ENCODE measurements at places on chromosomes 2 and 18.

GRCh38 chr2:37618326-37618725 lies 53.1 kb downstream of the CDC42EP3 start:
- DNase-seq: no peak

DNA sequence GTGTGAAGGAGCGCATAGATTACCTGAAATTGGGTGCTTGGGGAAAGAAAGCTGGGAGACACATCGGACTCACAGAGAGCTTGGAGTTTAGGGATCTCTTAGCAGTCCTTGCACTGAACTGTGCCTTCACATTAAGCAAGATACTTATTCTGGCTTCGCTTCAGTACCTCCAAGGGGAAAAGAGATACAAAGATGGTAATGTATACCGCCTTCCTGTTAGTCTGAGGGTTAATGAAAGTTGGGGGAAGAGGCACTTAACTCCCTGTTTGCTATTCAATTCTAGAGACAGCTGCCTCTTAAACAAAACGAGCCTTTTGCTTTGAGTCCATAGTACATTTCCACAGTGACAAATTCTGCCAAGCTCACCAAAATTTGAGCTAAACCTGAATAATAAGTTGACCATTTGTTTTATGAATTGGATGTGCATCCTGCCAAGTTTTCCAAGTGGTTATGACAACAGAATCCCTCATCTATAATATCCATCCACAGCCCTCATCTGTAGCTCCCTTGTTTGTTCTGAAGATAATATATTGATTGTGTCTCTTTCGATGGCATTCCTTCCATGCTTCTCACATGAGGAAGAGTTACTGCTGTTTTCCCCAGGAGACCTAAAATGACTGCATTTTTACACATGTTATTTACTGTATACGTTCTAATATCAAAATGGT lies 287.1 kb upstream of the ATP5MC3 start:
- DNase-seq: peak; percentile 25

GRCh38 chr2:59528525-59528924 lies 1024.9 kb downstream of the BCL11A start:
- no peak for DNase-seq

DNA sequence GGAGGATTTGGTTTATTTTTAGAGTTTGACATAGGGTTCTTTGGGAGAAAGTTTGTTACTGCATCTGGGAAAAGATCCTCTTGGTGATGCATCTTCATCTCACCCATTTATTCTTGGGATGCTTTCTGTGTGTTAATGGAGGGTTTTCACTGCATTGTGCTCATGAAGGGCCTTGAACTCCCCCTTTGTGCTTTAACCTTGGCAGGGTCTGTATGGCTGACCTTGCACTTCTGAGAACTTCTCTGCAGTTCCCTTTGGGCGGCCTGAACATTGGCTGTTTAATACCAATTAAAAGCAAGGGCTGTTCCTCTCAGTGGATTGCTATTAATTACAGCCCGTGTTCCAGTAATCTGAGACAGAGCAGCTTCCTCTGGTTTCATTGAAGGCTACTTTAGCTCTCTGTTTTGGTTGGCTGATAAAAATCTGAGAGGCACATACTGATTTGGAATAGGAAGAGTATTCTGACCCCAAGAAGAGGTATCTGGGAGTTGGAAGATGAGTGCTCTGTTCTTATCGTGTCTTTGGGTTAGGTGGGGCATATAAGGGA lies 37.5 kb downstream of the FMNL2 start:
- DNase-seq: no peak

DNA sequence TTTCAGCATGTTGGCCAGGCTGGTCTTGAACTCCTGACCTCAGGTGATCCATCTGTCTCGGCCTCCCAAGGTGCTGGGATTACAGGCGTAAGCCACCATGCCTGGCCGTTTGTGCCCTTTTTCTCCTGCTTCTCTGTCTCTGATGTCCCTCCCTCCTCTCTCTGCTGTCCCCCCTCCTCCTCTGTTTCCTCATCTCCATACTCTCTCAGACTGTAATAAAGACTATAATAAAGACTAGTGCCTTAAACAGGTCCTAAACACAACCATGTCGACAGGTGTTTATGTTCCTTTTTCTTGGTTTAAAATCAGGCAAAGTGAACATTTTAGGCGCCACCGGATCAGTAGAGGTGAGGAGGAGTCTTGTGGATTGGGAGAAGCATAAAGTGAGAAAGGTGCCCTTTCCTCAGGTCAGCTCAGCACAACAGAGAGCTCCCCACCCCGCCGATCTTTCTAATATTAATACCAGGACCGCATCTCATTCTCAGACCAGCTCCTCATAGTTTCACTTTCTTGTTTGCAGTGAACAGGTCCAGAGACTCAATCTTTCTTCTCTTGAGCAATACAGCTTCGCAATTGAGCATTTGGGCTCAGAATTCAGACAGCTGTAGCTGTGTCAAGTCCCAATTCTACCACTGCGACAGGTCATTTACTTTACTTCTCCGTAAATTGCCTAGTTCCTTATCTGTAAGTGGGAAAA lies 23.7 kb downstream of the TIMM21 start:
- no peak for DNase-seq

DNA sequence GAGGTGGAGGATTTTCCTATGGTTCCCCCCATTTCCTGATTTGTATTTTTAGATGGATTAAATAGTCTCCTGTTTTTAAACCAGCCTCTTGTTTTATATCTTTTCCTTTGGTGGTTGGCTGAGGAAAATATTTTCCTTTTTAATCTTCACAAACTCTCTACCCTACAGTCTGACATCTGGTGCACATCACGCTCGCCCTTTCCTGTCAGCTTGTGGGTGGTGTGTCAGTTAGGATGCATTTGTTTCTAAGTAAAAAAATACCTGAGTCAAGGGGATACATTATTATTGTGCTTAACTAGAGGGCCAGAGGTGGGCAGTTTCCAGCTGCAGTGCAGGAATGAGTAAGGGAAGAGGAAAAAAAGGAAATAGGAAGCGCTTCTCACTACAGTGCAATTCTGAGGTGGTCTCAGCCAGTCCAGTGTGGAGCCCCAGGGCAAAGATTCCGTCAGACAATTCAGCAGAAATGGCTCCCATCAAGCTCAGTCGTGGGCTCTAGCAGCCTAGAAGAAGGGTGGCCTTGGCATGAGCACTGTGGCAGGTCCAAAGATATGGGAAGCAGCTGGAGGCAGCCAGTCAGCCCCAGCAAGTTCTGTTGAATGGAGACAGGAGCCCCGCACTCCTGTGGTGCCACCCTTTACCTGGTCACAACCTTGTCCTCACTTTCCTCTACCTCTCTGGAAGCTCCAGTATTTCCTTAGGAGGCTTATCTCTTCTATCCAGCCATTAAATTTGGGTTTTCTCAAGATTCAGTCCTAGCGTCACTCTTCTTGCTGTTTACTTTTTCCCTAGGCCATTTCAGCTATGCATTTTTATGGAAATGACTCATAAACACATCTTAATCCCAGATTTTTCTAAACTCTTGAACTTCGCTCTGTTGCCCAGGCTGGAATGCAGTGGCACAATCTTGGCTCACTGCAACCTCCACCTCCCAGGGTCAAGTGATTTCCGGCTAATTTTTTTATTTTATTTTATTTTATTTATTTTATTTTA lies 18.5 kb downstream of the SFTPB start:
- no peak for DNase-seq

GRCh38 chr2:163142618-163143017 lies 304.1 kb upstream of the KCNH7 start:
- no peak for DNase-seq

DNA sequence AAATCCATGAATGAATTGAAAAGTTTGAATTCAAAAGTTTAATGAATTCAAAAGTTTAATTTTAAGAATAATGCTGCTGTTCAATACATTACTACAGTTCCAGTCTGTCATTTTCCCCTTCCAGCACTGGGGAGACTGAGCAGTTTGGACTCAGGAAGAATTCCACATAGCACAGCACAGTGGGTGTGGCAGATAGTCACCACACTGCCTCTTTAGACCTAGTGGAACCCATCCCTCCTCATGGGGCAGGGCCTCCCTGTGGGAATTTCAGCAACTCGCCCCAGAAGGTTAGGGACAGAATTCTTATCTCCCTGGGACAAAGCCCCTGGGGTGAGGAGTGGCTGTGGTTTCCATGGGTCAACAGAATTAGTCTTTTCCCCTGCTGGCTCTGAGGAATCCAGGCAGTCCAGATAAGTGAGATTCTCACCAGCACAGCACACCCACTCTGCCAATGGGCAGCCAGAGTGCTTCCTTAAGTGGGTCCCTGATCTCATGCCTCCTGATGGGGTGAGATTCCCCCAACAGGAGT lies 442.0 kb upstream of the SYT4 start:
- no peak for DNase-seq

DNA sequence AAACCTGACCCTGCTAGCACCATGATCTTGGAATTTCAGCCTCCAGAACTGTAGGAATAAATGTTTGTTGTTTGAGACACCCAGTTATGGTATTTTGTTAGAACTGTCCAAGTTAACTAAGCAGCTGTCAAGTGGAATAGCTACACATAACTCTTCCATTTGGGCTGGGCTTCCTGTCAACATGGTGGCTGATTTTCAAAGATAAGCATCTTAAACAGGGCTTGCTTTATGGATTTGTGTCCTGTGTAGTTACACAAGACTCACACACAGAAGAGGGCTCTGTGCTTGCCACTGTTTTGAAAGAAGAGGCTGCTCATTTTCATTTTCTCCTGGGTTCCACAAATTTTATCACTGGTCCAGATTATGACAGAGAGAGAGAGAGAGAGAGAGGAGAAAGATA lies 35.7 kb downstream of the GCG start:
- no peak for DNase-seq

DNA sequence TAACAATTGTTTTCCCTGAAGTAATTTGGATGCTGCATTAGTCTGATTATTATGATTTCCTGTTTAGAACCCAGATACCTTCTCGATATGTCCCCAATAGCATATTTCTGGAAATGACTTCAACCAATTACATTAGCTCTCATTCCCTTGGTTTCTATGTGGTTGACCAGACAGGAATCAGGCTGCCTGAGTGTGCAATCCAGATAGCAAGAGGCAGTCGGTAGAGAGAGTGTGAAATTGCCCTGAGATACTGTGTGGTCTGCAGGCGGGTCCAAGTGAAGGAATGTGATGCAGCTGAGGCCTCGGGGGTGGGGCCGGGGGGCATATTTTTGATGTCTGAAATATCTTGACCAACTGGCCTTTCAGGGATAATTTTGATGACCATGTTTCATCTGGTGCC lies 143.9 kb upstream of the ITGA6 start:
- no peak for DNase-seq

- DNase-seq: no peak
These were observed 210.8 kb upstream of the SLC35G4 start for GRCh38 chr18:11398625-11399024.

DNA sequence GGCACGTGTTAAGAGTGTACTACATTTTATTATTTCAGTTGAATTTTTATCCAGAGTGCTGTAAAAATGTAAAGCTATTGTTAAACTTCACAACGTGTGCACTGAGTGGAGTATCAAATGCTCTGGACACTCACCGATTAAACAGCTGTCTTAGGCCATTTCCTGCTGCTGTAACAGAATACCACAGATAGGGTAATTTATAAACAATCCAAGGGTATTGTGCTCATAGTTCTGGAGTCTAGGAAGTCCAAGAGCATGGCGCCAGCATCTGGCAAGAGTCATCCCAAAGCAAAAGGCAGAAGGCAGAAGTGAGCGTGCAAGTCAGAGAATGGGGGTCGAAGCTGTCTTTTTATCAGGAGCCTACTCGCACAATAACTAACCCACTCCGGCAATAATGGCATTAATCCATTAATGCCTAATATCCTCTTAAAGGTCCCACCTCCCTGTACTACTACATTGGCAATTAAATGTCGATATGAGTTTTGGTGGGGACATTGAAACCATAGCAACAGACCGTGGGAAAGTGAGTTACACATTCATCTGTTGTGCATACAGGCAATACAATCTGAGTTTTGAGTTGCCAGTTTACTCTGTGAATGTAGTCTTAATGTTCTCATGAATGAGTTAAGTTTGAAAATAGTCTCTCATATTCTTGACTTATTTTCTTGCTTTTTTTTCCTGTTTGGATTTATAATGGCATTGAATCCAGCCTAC lies 64.8 kb downstream of the ARMC9 start:
- no peak for DNase-seq

- DNase-seq: no peak
These were observed 79.6 kb upstream of the SKOR2 start for GRCh38 chr18:47331026-47331425.

- no peak for DNase-seq
These were observed 78.5 kb downstream of the SESTD1 start for GRCh38 chr2:179186126-179186525.

GRCh38 chr18:13436576-13436975 lies 218.0 kb downstream of the LDLRAD4 start:
- no peak for DNase-seq

- DNase-seq: no peak
These were observed 142.5 kb downstream of the FAM210A start for GRCh38 chr18:13583576-13584550.

DNA sequence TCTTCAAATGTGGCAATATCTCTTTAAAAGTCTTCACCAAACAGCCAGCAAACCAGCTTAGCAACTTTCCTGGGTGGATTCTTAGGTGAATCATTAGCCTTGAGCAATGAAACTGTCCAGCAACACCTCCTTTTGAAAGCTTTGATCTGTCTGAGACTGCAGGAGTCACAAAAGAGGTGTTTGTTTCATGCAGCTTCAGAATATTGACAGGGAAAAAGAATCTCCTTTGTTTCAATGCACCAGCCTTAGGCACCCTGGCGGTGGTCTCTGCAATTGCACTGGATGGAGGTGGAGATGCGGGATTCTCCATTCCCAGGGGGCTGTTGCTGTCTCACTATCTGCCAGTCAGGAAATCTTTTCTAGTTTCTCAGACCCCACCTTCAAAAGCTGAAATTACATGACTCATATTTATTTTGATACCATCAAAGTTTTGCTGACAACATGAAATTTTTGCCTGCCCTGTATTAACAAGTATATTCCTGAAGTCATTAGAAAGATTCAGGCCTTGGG lies 76.0 kb upstream of the DSG1 start:
- no peak for DNase-seq

DNA sequence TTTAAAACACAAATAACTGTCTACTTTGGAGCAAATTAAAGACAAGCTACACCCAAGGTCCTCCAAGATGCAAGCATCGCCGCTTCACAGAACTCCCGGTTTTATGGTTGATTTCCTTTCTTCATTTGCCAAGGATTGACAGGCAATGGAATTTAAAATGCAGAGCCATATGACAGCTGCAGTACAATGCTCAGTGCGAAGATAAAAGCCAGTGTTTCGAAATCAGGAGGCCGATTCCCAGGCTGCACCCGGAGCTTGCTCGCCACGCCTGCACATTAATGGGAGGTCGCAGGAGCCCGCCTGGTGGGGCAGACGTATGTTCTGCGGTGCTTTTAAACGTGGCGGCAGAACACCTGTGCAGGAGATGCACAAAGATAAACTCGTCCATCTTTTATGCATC lies 727.6 kb upstream of the SOX11 start:
- no peak for DNase-seq

GRCh38 chr2:169077674-169078240 lies 8.4 kb downstream of the DHRS9 start:
- DNase-seq: no peak

- DNase-seq: no peak
These were observed 39.7 kb downstream of the C2orf76 start for GRCh38 chr2:119326938-119327337.

DNA sequence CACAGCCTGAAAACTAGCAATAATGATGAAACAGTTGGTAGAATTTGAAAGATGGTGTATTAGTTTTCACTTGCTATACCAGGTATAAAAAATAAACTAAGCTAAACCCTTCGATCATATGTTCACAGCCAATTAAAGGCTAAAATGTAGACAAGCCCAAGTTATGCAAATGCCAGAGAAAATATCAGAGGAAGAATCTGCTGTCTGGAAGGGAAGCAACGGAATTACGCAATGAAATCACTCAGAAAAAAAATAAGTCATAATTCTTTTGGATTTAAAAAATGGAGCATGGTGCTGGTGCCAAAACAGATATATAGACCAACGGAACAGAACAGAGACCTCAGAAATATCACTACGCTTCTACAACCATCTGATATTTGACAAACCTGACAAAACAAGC lies 108.3 kb downstream of the ARL4C start:
- no peak for DNase-seq

Data from NCI-H1105 (cell line).